ENCODE measurements at places on chromosomes 7 and 10.

GRCh38 chr7:112866424-112866823 is 76.2 kb upstream of the TMEM168 start:
- no peak for DNase-seq

DNA sequence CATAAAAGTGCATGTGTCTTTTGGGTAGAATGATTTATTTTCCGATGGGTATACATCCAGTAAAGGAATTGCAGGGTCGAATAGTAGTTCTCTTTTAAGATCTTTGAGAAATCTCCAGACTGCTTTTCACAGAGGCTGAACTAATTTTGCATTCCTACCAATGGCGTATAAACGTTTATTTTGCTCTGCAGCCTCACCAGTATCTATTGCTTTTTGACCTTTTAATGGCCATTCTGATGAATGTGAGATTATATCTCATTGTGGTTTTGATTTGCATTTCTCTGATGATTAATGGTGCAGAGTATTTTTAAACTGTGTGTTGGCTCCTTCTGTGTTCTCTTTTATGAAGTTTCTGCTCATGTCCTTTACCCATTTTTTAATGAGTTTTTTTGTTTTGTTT is 1020.1 kb downstream of the NXPH1 start:
- no peak for DNase-seq

- no peak for DNase-seq
Observed at GRCh38 chr7:132406039-132406438, 170.2 kb downstream of the PLXNA4 start.

- DNase-seq = no peak
Observed at GRCh38 chr7:8064828-8065227, 96.2 kb downstream of the GLCCI1 start.

DNA sequence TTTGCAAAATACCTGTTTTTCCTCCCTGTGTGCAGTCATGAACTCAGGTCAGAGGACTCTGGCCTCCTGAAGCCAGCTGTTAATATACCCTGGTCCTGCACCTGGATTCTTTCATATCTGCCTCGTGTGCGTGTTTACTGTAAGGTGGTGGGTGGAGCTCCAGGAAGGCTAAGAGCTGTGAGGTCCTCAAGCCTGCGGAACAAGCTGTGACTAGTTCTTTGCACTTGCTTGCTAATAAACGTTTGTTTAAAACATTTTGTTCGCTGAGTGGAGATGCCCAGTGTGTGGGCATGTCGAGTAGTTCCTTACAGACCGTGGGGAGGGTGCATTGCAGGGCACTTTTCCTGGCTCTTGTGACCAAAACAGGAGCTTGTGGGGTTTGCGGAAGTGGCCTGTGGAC is 139.0 kb downstream of the DOCK1 start:
- DNase-seq = no peak

DNA sequence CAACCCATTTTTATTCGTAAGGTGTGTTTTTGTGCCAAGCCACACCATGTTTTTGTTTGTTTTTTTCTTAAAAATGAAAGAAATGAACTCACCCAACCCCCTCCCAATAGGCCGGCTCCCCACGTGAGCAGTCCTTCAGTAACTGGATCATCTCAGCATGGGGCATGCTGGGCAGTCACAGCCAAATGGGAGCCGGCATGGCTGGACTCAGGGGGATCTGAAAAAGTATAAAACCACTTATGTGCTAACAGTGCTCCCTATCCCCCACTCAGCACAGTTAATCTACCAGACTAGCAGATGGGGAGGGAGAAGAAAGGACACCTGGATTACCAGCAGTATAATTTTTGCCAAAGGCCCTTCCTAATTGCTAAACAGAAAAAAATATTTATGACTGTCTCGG is 39.3 kb downstream of the BAZ1B start:
- no peak for DNase-seq

- DNase-seq = no peak
Observed at GRCh38 chr10:31074722-31075086, 43.0 kb upstream of the ZNF438 start.

GRCh38 chr10:88158526-88159122 is 295.2 kb downstream of the PTEN start:
- no peak for DNase-seq

GRCh38 chr10:52740913-52741675 is 31.5 kb downstream of the MBL2 start:
- no peak for DNase-seq

All from left forelimb (tissue), 1 donor.